Mucosa of descending colon (tissue), 3 donors: ENCODE measurements at places on chromosomes 3 and 15. TPM values are rescaled to one million over a fixed set of nuclear protein-coding genes. Genes with fewer than 3 reads are reported as not detected.

Gene NDUFB5
- total RNA-seq, result 139 TPM

Gene COL8A1
- total RNA-seq, result 0.75 TPM

DNA sequence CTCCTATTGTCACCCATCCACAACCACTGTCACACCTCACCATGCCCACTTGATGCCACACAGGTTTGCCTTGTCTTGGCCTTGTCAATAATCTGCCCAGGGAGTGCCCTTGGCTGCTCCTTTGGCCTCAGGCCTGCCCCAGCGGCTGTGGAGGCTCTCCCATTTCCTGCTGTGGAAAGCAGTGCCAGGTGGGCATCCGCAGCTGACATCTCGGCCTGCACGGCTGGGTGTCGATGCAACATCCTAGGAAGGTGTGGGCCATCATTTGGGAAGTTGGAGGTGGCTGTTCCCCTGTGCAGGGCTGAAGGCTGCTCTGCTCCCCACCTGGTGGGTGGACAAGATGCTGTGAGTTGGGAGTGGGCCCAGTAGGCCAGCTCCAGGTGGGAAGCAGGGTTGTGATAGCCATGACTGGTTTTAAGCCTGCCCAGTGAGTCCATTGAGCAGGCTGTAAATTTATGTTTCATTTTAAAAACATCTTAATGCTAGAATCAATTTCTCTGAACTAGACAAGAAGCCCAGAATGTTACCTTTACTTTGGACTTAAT, 12.5 kb downstream of the DNAH1 start:
- no peak for DNase-seq

DNA sequence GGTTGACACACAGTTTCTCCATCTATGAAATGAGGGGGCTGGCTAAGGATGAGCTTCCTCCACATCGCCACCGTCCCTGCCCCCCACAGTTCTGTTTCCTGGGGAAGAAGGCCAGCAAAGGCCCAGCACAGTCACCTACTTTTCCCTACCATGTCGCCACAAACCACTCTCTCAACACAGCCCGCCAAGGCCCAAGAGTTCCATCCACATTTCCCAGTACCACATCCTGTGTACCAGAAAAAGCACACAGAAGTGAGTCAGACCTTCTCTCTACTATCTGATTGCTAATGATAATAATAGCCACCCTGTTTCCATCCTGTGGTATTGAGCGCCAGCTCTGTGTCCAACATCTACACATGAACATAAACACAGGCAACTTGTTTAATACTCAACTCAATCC, 30.3 kb upstream of the C15orf39 start:
- DNase-seq, result no peak
